ENCODE measurements at places on chromosomes 5 and 9.
A peak's percentile ranks its signal among the peaks of the same experiment; 100 is the strongest.

DNA sequence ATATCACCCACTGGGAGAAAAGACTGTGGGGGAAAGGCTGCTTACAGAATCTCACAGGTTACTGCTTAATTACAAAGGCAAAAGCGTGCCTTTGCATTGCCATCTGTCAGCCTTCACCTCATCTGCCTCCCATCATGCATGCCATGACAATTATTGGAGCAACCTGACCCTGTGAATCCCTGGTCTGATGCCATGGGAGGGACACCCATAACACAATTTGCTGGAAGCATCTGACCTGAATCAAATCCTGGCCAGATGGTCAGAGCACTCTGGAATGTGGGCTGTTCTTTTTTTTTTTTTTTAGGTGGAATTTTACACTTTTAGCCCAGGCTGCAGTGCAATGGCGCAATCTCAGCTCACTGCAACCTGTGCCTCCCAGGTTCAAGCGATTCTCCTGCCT, 11.6 kb upstream of the RETREG1 start:
- no peak for DNase-seq

DNA sequence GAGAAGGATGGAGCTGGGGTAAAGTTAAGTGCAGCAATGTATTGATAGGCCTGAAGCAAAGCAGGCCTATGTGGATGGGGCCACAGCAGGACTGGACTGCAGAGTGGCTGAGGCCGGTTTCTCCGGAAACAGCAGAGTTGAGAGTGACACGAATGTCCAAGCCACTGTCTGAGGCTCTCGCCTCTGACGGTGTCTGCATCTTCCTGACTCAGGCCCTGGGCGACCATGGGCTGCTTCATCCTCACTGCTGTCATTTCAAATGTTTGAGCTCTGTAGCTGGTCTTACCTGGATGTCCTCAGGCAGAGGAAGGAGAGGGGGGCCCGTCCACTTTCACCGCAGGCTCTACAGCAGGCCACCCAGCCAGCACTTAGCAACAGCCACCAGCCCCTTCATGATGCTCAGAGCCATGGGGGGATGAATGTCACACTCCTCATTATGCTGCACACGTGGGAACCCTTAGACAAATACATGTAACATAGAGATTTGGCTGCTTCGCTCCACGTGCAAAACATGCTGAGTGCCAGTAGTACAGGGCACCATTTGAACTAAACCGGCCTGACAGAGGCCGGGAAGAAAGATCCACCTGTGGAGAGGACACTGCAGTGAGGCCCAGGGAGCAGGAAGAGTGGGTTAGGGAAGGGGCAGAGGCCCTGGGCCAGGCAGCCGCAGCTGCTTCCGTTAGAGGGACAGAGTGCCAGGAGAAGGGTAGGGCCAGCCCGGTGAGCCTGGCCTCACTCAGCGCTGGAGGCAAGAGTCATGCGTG, 31.7 kb upstream of the NXNL2 start:
- DNase-seq = no peak

DNA sequence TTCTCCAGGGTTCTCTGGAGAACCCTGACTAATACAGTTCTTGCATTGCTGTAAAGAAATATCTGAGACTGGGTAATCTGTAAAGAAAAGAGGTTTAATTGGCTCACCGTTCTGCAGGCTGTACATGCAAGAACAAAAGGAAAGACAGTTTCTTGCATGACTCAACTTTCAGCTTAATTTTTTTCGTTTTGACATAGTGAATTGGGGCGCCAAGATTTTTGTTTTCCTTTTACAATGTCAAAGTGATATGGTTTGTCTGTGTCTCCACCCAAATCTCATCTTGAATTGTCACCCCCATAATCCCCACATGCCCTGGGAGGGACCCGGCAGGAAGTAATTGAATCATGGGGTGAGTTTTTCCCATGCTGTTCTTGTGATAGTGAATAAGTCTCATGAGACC, 11.8 kb upstream of the CRHBP start:
- DNase-seq = no peak

DNA sequence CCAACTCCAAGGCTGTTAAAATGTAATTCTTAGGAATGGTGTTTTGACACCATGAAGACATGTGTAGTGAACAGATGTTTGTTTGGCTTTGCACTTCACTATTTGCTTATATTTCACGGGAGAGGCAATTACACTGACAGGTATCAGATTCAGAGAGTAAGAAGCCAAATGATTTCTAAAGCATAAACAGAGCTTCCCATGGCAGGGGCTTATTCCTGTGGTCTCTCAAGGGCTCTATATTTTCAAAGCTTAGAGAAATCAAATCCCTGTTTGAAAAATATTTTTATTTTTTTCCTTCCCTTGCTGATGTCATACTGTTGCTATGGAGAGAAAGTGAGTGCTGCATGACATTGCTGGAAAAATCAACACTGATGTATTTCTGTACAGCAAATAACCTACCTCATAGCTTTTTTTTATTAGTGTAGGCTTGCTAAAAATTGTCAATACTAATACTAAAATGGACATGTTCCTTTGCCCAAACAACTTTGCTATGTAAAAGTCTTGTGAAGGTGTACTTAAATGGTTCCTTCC, 161.4 kb downstream of the GIN1 start:
- DNase-seq = peak; percentile 49

DNA sequence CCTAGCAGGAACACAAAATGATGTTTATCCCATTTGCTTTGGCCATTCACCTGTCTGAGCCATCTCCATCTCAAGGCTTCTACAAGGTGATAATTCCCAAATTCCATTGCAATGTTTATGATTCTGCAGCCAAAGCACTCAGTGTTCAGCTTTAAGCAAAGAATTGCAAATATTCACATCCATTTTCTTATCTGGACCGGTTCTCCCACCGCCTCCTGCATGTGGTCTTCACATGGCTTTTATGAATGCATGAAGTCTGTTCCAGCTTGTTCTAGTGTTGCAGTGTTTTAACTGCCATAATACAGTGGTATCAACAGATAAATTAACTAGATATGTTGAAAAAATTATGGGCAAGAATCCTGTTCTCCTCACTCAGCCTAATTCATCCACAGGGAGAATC, 443.0 kb upstream of the KLF4 start:
- peak; percentile 4 for DNase-seq

- DNase-seq = peak; percentile 73
Measured at GRCh38 chr9:3875361-3876132, 349.7 kb upstream of the RFX3 start.

- no peak for DNase-seq
Measured at GRCh38 chr5:122967085-122967484, 69.4 kb downstream of the PPIC start.

DNA sequence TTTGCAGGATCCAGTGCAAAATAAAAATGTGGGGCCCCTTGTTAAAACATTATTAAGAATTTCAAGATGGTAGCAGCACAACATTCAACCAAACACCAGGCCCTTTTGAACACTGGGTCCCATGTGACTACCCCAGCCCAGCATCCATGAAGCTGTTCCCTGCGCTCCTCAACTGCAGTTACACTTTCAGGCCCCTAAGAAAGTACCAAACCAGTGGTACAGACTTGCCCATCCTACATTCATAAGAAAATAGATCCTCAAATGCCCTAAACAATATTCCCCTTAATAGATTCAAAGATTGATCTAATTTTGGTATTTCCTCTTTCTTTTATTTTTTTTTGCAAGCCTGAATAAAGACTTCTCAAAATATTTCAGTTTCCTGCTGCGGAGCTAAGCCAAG, 201.7 kb downstream of the EFNA5 start:
- DNase-seq = no peak

GRCh38 chr5:123422433-123423277, 548 bp downstream of the CEP120 start:
- peak; percentile 22 for DNase-seq

DNA sequence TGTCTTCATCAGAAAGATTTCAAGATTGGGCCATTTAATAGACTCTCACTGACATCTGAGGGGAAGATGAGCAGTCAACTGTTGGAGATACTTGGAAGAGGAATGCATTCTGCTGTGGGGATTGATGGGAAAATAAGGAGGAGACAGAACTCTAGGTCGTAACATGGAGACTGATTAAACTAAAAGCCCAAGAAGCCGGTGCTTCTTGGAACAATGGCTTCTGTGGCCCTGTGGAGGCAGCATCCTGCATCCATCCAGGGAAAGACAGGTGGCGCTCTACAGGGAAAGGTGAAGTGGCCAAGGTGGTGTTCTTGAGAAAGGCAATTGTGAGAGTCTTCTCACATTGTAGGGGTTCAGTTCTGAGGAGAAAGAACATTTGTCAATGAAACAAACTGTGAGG, 31.3 kb downstream of the ZFAND5 start:
- DNase-seq = no peak

- DNase-seq = no peak
Measured at GRCh38 chr5:133589286-133589685, 23.1 kb downstream of the FSTL4 start.

DNA sequence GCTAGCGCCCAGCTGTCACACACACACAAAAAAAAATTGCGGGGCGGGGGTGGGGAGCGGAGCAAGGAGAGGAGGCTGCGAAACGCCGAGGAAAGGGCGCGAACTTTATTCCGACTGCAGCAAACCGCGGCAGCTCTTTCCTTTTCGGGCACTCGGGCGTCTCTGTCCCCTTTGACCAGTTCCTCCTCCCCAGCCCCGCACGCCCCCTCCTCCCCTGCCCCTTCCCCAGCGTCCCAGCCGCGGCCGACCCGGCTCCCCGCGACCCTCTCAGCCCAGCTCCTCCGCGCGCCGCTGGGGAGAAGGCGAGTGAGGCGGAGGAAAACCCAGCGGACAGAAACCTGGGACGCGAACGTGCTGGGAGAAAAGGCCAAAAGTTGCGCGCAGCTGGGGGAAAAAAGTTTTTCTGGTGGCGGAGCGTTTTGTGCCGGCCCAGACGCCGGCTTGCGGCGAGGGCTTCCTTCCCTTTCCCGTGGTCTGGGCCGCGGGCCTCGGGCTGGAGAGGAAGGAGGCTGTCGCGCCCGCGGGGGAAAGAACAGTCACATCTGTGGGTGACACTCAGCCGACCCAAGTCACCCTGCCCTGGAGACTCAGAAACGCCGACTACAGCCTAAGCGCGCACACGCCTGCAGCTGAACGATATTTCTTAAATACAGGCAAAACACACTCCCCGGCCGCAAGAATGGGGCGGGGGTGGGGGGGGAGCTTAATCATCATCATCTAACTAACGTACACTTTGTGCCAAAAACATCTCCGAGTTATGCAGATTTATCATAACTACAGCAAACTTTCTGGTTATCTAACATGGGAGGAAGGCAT, 1.1 kb upstream of the BNC2 start:
- DNase-seq = peak; percentile 88

DNA sequence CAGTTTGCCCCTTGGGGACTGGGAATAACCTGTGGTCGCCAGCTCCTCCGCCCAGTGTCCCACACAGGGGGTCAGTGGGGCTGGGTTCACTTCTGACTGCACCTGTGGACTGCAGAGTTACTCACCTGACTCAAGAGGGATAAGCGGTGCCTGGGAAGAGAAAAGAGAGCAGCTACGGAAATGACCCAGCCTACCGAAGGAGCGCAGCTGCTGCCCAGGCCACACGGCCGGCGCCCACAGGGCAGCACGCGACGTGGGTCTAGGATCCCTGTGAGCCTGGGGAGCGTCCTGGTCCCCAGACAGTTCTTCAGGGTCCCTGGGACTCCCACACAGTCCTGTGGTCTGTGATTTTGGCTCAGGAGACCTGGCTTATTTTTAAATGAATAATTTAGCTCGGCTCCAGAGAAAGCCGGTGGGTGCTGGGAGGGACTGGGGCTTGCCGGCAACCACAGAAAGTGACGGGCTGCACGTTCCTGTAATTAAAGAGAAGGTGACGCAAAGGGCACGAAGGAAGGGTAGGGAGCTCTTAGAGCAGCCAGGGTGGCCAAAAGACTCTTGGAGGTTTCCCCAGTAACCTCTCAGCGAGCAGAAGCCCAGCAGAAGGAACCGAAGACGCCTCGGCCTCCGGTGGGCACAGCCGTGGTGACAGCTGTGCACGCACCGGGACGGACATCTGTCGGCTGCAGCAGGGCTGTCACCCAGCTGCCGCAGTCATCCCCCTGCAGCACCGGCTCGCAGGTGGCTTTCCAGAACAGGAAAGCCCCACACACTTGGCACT, 97.5 kb upstream of the FCN2 start:
- no peak for DNase-seq

DNA sequence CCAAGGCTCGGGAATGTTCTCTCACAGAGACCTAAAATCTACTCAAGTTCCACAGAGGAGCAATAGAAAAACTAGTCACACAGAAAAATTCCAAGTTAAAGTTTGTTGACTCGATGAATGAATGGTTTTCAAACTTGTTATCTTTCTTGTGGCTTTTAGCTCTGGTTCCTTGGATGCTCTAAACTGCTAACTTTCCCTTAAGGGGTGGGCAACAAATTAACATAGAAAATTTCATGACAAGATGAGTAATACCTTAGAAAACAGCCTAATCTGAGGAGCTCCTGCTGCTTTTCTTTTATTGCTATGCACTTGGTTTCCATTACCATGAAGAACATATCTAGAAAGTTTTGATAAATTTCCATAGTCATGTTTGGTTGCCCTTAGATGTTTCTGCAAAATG, 100.2 kb upstream of the CCDC112 start:
- no peak for DNase-seq

GRCh38 chr9:16704116-16705110, 166.1 kb downstream of the BNC2 start:
- peak; percentile 79 for DNase-seq

GRCh38 chr5:39631958-39632357, 207.2 kb upstream of the DAB2 start:
- peak; percentile 58 for DNase-seq

GRCh38 chr5:73952872-73953271, 326.9 kb downstream of the ARHGEF28 start:
- no peak for DNase-seq

- DNase-seq = no peak
Measured at GRCh38 chr5:11518676-11519075, 385.6 kb downstream of the CTNND2 start.

GRCh38 chr5:5652181-5652580, 229.7 kb downstream of the ICE1 start:
- DNase-seq = no peak

DNA sequence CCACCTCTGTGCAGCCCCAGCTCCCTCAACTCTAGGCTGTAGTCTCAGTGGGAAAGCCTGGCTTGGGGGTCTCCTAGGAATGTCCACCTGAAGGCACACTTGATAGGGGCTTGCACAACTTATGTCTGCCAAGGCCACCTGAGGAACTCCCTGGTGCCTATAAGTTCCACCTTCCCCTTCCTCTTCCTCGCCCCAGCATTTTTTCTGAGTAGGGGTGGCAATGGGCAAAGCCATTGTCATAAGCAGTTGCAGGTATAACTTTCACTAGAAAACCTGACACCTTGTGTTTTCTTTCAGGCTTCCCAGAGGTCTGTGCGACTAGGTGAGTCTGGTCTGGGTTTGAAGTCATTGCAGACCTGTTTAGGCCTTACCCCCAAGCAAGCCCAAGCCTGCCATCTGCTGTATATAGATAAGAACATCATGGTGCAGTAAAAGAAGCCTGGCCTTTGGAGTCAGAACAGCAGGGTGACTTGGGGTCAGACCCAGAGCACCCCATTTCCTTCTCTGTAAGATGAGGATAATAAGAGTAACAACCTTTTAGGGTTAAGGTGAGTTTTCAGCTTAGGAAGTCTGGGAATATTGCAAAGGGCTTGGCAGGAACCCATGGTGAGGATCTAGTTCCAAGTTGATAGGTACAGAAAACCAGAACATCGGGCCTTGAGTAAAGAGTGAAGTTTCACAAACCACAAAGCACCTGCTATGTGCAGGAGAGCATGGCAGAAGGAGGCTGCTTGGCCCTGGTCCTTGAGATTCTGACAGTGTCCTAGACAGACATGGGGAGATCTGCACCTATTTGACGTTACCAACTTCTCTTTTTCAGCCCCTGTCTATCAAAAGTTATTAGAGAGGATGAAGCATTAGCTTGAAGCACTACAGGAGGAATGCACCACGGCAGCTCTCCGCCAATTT, 33.8 kb downstream of the TGFBI start:
- peak; percentile 50 for DNase-seq

Data from fibroblast of gingiva (primary cell).